ENCODE measurements at places on chromosomes 2 and 18. TPM values are rescaled to one million over a fixed set of nuclear protein-coding genes. Genes with fewer than 3 reads are reported as not detected.
A peak's percentile ranks its signal among the peaks of the same experiment; 100 is the strongest.

CHPF gene
- total RNA-seq: 73.1 TPM

APLF gene
- total RNA-seq: 10.0 TPM

ATP5F1A gene
- total RNA-seq: 540 TPM

TCF4 gene
- total RNA-seq: 98.4 TPM

SCYGR4 gene
- not detected for total RNA-seq

CCDC93 gene
- total RNA-seq: 26.2 TPM

CD207 gene
- 26.8 TPM for total RNA-seq

ATP6V1C2 gene
- 265 TPM for total RNA-seq

C2orf78 gene
- not detected for total RNA-seq

ALKAL2 gene
- 1.2 TPM for total RNA-seq

CHRNG gene
- not detected for total RNA-seq

GRCh38 chr2:31704561-31705212 lies 123.9 kb upstream of the SRD5A2 start:
- DNase-seq: no peak

GRCh38 chr18:7741640-7742039 lies 174.5 kb downstream of the PTPRM start:
- DNase-seq: no peak

- DNase-seq: peak; percentile 42
Observed at GRCh38 chr2:11697103-11697871, 27.3 kb upstream of the NTSR2 start.

- DNase-seq: no peak
Observed at GRCh38 chr2:186772579-186772978, 76.4 kb downstream of the ZSWIM2 start.

- DNase-seq: no peak
Observed at GRCh38 chr18:34623557-34623956, 86.5 kb upstream of the DTNA start.

GRCh38 chr2:108585436-108585835 lies 51.2 kb downstream of the LIMS1 start:
- no peak for DNase-seq

- DNase-seq: peak; percentile 54
Observed at GRCh38 chr18:77042583-77042982, 90.0 kb downstream of the MBP start.

GRCh38 chr18:23864624-23865023 lies 149.9 kb upstream of the TTC39C start:
- DNase-seq: no peak

- DNase-seq: no peak
Observed at GRCh38 chr2:73851274-73851673, 22.5 kb downstream of the STAMBP start.

GRCh38 chr2:126389446-126389845 lies 266.5 kb upstream of the GYPC start:
- no peak for DNase-seq

- DNase-seq: no peak
Observed at GRCh38 chr2:122471753-122472152, 716.3 kb downstream of the TSN start.

DNA sequence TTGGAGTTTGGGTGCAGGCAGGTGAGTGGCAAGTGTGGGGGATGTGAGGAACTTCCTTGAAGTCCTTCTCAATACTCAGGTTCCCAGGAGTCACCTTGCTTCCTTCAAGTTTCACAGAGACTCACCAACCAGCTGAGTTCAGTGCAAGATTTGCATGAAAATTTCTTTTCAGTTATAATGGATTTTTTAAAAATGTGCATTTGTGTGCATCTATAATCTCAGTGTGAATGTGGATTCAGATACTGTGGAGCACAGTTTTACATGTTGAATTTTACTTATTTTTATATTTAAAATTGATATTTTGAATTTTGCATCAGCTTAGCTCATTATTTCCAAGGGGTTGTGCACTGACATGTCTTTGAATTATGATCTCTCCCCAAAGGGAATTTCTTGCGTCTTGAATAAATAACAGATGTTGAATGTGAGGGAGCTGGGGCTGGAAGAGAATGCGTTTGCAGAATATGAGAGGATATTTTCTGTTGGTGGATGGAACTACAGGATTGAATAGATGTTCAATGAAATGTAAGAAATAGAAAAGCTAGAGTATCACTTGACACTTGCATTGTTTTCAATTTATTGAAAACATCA lies 184.3 kb downstream of the RPRM start:
- no peak for DNase-seq

DNA sequence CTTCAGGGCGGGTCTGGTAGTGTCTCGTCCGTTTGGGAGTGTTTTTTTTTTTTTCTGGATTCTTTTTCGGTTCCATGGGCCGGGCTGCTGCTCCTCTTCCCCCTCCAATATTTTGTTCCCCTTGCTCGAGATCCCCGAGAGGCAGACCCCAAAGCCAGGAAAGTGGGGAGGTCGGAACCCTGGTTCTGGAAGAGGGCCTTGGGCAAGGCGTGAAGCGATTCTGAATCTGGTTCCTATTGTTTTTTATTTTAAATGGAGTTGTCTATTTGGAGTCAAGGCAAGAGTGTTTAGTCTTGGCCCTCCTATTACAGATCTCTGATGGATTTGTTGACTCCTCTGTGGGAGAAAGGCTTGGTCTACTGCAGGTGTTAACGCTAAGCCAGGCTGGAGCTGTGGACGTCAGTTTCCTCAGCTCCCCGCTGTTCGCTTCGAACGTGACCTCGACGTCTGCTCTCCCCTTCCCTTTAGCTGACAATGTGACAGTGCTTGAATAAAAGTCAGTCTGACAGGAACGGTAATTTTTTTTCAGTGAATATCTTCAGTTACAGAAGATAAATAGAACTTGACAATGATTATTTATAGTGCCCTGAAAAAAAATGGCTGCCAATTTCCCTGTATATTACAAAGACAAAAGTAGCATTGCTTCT lies 683 bp upstream of the DNAJC27 start:
- DNase-seq: peak; percentile 35

DNA sequence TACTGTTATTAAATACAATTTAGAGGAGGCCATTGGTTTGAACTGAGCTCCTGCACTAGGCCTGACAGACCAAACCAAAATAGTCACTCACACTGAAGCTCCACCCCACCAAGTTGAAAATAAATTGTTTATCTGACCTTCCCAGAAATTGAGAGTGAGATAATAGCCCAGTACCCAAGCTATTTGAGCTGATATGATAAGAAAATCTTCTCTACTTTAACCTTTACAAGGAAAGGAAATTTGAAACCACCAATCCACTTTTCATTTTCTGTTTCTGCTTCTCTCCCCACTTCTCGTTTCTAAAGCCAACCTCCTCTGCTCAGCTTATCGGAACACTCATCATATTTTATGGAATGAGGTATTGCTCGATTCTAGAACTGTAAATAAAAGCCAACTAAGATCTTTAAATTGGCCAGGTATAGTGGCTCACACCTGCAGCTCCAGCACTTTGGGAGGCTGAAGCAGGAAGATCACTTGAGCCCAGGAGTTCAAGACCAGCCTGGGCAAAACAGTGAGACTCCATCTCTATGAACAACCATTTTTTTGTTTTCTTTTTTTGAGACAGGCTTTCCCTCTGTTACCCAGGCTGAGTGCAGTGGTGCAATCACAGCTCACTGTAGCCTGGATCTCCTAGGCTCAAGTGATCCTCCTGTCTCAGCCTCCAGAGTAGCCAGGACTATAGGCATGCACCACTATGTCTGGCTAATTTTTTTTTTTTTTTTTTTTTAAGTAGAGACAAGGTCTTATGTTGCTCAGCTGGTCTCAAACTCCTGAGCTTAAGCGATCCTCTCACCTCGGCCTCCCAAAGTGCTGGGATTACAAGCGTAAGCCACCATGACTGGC lies 13.3 kb upstream of the GALM start:
- no peak for DNase-seq

- DNase-seq: no peak
Observed at GRCh38 chr18:2822213-2822921, 24.4 kb upstream of the EMILIN2 start.

DNA sequence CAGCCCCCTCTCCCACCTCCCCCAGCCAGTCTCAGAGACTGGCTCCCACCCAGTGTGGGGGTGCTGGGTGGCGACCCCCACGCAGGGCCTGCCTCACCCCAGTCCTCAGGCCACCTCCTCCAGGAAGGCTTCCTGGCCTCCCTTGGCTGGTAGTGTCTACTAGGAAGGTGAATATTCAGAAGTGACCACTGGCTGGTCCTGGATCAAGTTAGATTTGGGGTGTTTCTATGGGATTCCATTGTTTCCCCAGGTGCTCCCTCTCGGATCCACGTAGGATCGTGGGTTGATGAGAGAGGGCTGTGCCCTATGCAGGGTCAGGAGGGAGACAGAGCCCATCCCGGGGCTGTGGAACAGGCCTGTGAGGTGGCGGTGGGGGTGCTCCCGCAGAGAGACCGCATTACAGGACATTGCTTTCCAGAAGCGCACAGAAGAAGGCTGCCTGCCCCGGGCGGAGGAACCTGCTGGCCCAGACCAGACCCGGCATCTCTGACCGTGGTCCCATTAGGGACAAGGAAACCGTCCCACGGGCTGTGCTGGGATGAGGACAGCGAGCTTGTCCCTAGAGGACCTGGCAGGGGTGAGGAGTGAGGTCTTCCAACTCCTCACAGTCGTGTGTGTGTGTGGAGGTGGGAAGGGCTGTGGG lies 3.3 kb downstream of the PDCD1 start:
- DNase-seq: no peak

DNA sequence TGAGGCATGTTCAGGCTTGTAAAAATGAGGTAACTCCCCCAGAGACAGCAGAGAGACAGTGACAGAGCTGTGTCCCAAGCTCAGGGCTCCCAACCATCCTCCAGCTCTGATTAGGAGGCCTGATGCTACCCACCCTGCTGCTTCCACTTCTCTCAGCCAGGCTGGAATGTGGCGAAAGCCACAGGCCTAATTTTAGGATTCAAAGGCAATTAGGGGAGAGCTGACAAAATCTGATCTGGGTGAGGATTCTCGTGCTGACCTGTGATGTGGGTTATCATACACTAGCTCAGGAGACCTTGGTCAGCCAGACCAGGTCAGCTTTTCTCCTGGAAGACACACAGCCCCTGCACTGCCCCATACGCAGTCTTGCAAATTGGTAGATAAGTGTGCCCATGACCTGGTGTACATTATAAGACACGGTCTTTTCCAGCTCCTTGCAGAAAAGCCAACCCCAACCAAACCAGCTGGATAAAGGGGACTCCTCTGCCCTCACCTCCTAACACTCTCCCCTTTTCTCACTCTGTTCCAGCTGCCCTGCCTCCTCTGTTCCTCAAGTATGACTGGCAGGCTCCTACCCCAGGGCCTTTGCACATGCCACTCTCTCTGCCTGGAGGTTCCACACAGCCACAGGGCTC lies 225.9 kb downstream of the MGAT5 start:
- DNase-seq: no peak

DNA sequence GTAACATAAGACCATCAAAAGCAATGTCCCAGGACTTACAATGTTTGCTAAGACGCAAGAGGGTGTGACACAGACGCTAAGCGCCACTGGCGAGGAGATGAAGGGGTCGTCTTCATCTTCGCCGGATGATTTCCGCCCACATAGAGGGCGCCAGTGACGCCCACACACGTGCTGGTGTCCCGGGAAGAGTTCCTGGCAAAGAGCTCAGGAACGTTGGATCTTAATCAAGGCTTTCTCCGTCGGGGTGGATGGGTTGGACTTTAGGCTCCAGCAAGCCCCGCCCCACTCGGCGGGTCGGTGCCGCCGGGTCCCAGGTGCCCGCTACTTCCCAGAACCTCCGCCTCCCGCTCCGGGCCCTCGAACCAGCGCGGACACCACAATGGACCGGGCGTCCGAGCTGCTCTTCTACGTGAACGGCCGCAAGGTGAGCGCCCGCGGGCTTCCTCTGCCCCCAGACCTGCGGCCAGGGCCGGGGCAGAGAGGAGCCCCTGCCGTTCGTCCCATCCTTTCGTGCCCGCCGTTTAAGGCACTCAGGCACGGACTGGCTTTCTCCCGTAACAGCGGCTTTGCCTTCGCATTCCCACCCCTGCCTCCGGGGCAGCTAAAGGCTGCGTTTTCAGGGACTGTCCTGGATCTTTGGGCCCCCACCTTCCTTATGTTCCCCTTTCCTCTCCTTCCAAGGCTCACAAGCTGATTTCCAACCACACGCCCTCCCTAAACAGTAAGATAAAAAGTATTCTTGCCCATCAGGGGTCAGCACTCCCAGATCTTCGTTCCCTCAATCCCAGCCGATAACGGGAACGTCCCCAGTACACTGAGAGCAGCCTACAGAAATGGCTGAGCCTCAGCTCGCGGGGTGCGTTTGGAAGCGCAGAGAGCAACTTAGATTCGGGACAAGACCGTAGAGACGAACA lies at the start of gene AOX1:
TSS of gene AOX1 (plus strand) at position 285 of the 914 bp plus-strand sequence. CDS start at position 380, 95 bp downstream.
- peak; percentile 94 for DNase-seq

DNA sequence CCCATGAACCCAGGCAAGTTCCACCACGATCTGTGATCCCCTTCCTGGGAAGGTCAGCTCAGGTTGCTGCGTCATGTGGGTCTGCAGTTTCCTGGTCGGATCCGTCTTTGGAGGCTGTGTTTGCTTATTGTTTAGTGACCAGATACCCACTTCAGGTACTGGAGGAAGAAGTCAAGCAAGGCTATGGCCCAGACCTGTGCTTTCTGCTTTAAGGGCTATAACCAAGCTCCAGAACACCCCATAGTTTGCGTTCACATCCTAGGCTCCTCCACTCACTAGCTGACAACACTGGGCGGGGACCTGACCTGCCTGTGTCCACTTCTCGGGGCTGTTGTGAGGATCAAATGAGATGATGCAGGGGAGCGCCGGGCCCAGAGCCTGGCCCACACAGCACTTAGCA lies 44.0 kb downstream of the MAL start:
- no peak for DNase-seq

- DNase-seq: no peak
Observed at GRCh38 chr2:188551671-188552070, 260.0 kb downstream of the GULP1 start.

DNA sequence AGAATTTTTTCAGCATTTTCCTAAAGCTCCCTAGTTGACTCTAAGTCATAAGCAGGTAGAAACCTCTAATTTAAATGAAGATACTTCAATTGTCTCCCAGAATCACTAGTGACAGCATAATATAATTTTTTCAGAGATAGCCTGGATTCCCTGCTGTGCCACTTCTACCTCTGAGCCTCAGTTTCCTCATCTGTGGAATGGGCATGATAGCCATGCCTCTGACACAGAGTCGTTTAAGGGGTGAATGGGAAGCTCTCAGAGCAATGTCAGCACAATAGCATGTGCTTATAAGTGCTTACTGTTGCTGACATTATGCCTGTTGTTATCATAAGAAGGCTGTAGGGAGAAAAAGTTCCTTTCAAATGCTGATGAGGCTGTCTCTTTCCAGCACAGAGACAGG lies 48.0 kb downstream of the SFXN5 start:
- no peak for DNase-seq

DNA sequence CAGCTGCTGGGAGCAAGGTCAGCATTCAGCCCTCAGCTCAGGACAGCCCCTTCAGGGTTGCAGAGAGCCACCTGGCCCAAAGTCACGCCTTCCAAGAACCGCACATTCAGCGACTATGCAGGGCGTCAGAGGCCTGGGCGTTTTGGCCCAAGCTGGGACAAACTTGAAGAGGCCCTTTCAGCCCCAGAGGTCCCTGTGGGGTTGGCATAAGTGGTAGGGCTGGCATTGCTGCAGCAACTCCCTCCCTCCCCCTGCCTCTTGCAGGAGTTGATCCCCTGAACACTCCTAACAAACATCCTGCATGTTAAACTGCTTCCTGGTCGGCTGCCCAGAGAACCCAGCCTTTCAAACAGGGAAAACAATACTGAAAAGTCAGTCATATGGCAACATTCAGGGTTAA lies 192.9 kb upstream of the SMAD2 start:
- no peak for DNase-seq

- peak; percentile 84 for DNase-seq
Observed at GRCh38 chr2:29115797-29116781, 874 bp downstream of the CLIP4 start.

GRCh38 chr2:138190999-138191398 lies 226.7 kb downstream of the HNMT start:
- no peak for DNase-seq
